ENCODE measurements at places on chromosomes 6 and 20.

GRCh38 chr6:16352258-16352635, 113.9 kb downstream of the GMPR start:
- DNase-seq = no peak

DNA sequence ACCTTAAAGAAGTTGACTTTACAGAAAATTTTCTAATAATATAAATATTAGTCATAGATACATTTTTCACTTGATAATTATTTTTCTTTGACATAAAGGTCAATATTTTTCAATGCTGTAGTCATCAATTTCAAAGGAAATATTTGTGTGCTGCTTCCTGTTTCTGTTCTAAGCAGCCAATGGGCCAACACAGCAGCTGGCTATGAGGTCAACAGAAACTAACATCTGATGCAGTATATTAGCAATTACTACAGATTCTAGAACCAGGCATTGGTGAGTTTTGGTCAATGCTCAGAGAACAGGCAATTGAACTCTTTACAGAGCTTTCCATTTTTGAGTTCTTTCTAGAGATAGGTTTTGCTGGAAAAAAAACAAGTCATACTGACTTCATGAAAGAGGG, 669.6 kb upstream of the NRSN1 start:
- DNase-seq = no peak

DNA sequence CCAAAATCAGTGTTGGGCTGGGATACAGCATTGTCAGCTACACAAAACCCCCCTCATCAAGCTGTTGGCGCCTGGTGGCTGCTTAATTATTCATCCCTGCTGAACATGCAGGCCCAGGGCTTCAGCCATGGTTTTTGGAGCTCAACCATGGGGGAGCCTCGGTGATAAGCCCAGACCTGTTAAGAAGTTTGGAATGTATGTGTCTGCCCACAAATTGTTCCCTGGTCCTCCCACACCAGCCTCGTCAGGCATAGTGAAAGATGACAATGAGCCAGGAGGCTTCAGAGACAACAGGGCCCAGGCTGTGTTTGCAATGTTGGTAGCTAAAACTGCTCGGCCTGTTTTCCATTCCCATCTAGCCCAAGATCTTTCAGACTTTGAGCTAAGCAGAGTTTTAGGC, 34.8 kb upstream of the SIRPA start:
- no peak for DNase-seq

GRCh38 chr6:30917041-30917440, 3.0 kb downstream of the VARS2 start:
- no peak for DNase-seq

DNA sequence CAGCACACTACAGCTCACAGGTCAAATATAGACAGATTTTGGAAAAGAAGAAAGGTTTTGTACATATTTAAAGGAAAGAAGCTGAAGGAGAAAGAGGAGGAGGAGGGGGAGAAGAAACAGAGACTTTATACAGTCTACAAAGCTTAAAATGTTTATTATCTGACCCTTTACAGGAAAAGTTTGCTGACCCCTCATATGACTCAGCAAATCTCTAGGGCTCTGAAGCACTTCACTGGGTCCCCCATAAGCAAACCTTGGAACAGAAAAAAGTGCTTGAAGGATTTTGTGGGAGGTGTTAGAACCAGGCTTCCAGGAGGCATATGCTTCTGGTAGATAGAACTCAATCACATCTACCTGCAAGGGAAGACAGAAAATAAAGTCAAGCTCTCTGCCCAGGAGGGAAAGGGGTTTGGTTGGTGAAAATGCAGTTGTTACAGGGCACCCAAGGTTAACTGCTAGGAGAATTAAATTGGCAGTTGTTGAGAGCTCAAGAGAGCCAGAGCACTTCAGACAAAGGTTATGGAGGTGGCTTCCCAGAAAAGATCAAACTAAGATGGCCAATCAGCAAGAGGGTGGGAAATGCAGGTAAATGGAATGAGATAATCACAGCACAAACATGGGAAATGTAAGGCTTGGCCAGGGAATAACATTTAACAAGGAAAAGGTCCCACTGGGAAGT, 207.4 kb upstream of the SGK1 start:
- no peak for DNase-seq

GRCh38 chr6:137370871-137371633, 123.1 kb downstream of the OLIG3 start:
- DNase-seq = no peak

GRCh38 chr6:7806711-7807110, 80.8 kb downstream of the BMP6 start:
- no peak for DNase-seq

- DNase-seq = no peak
These were observed 158.7 kb downstream of the SCML4 start for GRCh38 chr6:107665382-107665781.

GRCh38 chr6:17688481-17688880, 18.2 kb downstream of the NUP153 start:
- DNase-seq = no peak

GRCh38 chr20:15122613-15123012, 785.2 kb upstream of the FLRT3 start:
- no peak for DNase-seq

GRCh38 chr6:170471491-170471890, 81.6 kb downstream of the PSMB1 start:
- DNase-seq = no peak

DNA sequence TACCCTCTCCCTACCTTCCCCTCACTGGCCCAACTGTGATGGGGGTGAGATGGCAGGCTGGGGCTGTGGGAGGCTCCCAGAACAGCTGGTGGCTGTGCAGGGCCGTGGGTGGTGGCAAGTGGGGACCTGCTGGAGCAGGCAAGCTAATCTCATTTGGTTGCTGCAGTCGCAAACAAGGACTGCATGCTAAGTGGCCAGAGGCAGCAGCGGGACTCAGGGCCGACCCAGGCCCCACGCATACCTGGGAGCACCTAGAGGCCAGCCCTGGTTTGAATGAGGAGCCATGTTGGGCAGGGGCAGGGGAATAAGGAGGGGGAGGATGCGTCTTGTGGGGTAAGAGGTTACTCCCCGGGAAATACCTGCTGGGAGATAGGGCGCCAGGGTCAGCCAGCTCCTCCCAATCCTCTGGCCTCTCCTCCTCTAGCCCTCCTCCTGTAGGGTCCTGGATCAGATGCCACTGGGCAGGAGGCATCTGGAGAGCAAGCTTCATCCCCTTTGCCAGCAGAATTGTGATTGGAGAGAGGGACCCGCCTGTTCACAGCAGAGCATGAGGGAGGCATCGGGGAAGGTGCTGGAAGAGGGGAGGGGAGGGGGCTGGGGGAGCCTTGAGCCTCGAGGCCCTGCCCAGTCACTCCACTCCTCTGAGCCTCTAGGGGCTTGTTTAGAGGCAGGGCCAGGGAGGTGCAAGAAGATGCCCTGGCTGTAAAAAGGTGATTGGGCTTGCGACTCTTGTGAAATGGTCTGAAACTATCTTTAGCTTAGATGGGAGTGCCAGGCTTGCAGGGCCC, 24.3 kb upstream of the CDH22 start:
- no peak for DNase-seq

DNA sequence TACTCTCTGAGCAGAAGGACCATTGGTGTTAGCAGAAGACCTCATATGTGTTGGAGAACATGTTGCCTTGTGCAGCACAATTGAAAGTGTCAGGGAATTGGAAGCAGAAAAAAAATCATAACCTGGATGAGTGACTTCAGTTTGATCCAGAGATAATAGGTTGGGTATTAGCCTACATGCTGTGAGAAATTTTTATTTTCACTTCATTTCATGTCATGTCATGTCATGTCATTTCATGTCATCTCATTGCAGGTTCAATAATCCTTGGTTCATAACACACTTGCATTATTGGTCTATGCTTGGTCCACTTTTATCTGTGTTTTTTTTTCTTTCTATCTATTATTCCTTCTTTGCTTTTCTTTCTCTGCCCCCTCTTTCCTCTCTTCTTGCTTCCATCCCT, 34.3 kb downstream of the AKAP7 start:
- no peak for DNase-seq

GRCh38 chr6:25342802-25343201, 63.6 kb downstream of the CARMIL1 start:
- no peak for DNase-seq

- DNase-seq = no peak
These were observed 15.1 kb downstream of the GLYATL3 start for GRCh38 chr6:49514571-49515484.

- DNase-seq = no peak
These were observed 802 bp upstream of the RRBP1 start for GRCh38 chr20:17682889-17683198.

DNA sequence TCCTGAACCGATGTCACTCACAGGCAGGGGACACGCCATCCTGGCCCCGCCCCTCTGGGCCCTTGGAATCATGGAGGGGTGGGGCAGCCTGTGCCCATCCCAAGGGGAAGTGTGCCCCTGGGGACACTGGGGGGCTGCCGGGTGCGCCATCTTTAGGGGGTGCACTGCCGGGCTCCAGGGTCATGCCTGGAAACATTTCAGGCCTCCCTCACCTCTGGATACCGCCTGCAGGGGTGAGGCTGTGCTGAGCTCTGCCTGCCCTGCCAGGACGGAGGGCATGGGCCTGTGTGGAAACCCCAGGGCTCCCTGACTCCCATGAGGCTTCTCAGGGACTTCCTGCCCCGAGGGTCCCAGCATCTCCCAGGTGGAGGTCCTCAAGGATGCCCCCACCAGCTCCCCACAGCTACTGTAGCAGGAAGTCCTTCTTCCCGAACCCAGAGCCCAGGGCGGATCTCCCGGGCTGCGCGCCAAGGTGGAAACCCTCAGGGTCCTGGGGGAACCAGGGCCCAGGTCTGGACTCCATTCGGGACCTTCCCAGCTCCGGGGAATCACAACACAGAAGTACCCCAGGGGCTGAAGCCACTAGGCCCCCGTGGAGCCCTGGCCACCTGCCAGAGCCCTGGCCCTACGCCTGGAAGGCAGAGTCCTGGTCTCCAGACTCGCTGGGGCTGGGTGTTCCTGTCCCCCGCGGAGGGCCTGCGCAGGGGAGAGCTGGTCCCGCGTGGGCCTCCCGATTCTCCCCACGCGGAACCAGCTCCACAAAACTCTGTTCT, 15.6 kb downstream of the CHRNA4 start:
- DNase-seq = no peak

GRCh38 chr6:148414836-148415235, 72.2 kb downstream of the SASH1 start:
- DNase-seq = no peak

DNA sequence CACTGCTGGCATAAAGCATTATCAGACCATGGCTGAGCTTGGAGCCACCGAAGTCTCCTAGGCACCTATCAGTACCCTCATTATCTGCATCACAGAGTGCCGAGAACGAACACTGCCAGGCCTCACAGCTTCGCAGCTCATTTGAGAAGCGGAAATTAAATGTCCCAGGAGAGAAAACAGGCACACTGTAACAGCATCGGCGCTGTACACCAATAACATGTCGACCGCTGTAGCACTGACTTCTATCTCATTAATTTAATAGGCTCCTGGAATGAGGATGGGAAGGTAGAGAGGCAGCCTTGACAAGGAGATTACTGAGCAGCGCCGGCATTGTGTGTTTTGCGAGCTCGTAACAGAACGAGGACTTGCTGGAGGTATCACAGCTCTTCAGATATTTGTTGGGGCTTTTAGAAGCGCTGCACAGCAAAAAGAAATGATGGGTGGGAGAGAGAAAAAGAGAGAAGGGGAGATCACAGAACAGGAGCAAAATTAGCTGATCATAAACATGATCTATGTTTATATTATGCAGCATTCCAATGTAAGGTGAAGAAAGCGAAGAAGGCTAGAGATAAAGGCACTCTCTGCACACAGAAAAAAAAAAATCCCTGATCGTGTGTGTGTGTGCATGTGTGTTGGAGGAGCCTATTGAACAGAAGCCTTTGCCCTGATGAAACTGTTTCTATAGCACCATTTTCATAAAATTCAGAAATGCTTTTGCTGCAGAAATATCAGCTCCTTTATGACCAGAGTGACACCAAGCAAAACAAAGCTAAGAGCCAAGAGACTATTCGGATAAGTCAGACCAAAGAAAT, 29.2 kb downstream of the ID4 start:
- DNase-seq = peak; percentile 93

DNA sequence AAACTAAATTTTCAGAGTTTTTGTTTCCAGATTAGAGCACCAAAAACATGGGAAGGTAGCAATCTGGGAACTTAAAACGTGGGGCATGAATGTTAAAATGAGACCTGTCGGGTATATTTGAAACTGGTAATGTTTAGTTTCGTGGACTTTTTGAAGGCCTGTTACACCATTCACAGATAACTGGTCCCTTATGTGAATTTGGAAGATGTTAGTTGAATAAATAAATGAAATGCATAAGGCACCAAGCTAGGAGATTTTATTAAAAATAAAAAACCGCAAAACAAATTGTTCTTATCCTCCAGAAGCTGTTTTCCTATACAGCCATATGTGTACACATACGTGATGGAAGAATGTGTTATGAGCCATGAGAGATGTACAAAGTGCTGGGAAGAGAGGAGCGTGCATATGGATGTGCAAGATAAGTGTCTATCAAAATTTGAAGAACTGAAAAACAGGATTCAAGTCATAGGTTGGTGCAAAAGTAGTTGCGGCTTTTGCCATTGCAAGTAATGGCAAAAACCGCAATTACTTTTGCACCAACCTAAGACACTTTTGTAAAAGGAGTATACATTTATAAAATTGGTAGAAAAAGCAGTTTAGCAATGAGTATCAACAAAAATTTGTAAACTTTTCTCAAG, 700 bp upstream of the MCUR1 start:
- DNase-seq = no peak

- no peak for DNase-seq
These were observed 324.5 kb downstream of the PREX1 start for GRCh38 chr20:48503166-48503815.

- no peak for DNase-seq
These were observed 1.2 kb downstream of the HIVEP1 start for GRCh38 chr6:12013307-12013719.

GRCh38 chr20:7500231-7500663, 440.0 kb downstream of the HAO1 start:
- no peak for DNase-seq

DNA sequence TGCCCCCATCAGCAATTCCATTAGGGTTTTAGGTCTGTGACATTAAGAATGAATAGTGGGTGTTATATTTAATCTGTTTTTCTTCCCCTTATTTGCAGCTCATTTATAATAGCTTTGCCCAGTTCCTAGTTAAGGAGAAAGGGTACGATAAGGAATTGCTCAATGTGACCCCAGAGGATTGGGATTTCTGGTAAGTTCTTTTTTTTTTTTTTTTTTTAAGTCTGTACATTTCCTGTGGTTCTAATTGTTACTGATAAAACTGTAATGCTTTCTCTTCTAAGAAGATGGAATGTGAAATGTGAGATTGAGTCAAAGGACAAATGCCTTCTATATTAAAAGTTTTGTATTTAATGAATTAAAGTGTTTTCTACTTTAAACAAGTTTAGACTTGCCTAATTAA, 5.5 kb downstream of the NT5DC1 start:
- no peak for DNase-seq

- DNase-seq = no peak
These were observed 37.0 kb upstream of the MPC1 start for GRCh38 chr6:166419717-166420116.

GRCh38 chr6:52049252-52050050, 38.0 kb downstream of the PKHD1 start:
- no peak for DNase-seq

- no peak for DNase-seq
These were observed 15.0 kb upstream of the MYMX start for GRCh38 chr6:44201638-44202303.

GRCh38 chr6:74507649-74508048, 698.2 kb downstream of the COL12A1 start:
- no peak for DNase-seq

Data from NCI-H1436 (cell line).